ENCODE measurements at places on chromosomes 1 and 21. TPM values are rescaled to one million over a fixed set of nuclear protein-coding genes. Genes with fewer than 3 reads are reported as not detected.

Gene COL6A2
- total RNA-seq = 15.4 TPM

Gene PLA2G2C
- total RNA-seq = not detected

Gene KLHDC7A
- total RNA-seq = 1.4 TPM

Gene CDKN2C
- 11.7 TPM for total RNA-seq

Gene KIFAP3
- total RNA-seq = 10.8 TPM

Gene CLDN17
- total RNA-seq = not detected

Gene TMEM61
- 0.86 TPM for total RNA-seq

Gene FAM167B
- total RNA-seq = 0.70 TPM

Gene PPFIA4
- 0.32 TPM for total RNA-seq

Gene CTBS
- 5.7 TPM for total RNA-seq

Gene FUCA1
- total RNA-seq = 9.9 TPM

Gene TRIM17
- not detected for total RNA-seq

Gene CHODL
- not detected for total RNA-seq
